ENCODE measurements at places on chromosomes 5 and 9.
A peak's percentile ranks its signal among the peaks of the same experiment; 100 is the strongest.

DNA sequence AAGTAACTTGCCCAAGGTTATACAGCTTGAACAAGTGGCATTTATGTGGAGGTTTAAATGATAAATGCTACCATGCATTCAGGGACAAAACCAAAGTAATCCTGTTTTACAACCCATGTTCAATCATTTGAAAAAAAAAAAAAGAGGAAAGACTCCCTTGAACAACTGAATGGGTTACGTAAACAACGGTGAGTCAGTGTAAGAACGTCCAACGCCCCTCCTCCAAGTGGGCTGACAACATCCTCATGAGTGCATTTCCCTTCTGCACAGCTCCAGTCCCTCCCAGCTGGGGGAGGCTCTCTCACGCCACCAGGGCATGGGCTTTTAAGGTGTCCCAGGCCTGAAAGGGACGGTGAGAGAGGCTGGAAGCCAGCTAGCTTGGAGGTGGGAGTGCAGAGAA, 90.0 kb downstream of the PRRT1B start:
- peak; percentile 77 for DNase-seq

DNA sequence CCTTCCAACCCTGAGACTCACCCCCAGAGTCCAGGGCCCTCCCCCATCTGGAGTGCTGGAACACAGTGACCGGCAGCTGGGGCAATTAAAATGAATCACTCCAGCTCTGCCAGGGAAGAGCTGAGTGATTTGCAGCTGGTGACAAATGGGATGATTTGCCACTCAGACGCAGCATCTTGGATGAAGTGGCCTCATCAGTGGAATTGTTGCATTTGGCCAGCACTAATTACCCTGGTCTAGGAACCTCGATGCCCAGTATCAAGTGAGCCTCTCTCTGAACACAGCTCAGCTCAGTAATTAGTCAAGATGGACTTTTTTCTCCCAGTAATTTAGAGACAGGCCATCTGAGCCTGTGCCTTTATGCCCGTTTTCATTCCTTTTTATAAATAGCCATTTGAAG, 259.5 kb downstream of the GRIA1 start:
- no peak for DNase-seq

GRCh38 chr5:78888580-78889368, 96.3 kb downstream of the ARSB start:
- DNase-seq = peak; percentile 15

- peak; percentile 53 for DNase-seq
These were observed 1165.3 kb downstream of the TAF11L14 start for GRCh38 chr5:18799482-18800128.

DNA sequence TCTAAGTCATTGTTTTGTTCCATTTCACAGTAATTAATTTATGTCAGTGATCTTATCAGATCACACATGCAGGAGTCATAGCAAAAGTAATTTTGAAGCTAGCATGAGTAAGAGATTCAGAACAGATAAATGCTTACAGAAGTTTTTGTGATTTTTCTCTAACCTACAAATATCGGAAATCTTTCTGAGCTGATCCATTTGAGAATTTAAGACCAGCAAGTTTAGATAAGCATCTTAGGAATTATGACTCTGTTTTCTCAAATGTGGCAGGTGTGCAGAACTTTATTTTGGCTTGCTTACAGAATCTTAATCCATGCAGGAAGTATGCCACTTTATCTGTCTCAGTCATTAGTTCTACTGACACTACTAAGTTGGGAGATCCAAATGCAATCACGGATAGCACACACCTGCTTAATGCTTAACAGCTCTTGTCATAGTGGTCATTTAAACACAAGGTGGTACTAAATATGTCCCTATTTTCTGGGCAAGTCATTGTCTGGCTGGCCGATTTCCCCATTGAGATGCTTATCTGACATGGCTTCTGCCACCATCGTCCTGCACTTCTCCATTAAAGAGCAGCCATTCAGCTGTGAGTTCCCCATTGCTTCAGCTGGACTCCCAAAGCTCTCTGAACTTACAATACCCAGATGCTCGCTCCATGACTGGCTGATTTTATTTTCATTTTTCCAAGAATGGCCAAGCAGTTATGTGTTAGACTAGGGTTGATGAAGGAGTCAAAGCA, 305.4 kb upstream of the NUDT12 start:
- no peak for DNase-seq

DNA sequence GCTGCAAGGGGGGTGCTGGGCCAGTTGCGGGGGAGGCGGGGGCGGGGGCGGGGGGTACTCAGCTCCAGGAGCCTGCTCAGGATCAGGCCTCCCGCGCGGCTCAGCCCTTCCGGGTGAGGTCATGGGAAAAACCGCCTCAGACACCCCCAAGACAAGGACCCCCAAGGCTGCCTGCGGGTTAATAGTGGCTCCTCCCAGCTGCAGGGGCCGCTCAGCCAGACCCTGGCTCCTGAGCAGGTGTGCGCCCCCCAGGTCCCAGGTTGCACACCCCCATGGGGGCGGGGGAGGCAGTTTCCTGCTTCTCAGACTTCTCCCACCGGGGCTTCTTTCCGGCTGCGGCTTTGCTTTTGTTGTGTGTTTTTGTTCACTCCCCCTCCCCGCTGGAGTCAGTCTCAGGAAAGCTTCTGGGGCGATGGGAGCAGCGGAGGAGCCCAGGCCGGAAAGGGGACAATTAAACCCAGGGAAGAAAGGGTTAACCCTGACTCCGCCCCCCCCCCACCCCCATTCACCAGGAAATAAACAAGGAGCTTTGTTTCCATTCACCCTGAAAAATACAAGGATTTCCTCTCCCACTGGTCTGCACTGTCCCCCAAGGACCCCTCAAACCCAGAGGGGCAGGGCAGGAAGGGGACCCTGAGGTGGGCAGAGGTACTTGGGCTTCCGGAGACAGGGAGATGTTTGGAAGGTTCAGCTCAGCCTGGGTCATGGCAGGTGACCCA, 42.3 kb upstream of the NOTCH1 start:
- DNase-seq = no peak

- no peak for DNase-seq
These were observed 580.2 kb downstream of the CCDC171 start for GRCh38 chr9:16133032-16133431.
